ENCODE measurements at places on chromosomes 1 and 21.
A peak's percentile ranks its signal among the peaks of the same experiment; 100 is the strongest.

DNA sequence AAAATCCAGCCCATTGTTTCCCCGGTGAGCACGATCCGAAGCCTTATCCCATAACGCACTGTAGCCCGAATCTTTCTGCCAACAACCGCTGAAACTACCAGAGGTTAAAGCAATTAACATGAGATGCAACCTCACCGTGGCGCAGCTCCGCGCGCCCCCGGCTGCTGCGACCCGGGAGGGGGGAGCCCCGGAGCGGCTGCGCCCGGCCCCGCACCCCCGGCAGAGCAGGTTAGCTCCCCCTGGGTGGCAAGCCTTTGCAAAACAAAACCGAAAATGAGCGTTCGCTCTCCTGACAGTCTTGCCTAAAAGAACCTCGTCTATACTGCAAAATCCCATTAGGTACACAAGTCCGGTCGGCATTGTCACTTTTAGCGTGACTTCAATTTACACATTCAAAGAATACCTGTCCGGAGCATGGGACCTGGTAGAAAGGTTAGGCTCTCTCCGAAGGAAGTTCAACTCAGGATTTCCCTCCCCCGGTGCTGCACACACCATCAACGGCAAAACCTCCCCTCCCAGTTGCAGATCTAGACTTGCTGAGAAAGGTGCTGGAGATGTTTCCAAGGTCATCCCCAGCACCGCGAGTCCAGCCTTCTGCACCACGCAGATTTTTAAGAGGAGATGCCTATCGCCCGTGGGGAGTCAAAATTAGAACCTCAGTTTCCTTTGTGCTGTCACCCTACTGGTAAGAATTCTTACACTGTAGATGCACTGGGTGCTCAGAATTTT is 107.5 kb downstream of the ZNF281 start:
- peak; percentile 13 for DNase-seq

DNA sequence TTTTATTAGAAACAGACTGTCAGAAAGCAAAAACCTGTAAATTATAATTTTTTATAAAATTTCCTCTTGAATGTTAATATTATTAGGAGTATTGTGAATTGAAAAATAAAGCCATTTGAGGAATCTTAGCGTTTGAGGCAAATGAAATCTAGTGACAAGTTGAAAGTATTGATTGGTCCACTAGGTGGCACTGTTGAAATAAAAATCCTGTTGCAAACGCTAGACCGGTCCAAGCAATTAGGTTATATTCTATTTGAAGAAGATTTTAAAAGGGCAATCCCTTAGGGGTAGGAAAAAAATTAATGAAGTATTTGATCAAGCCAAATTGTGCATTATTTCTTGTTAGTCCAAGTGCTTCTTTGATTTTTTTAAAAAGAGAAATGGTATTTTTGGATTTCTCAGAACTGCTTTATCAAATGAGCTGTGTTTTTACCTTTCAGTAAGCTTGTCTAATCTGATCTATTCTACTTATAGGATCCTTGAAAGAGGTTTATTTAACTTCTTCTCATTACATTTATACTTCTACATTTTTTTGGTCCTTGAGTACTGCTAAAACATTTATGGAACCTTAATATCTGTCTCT is 57.7 kb downstream of the ATG4C start:
- no peak for DNase-seq

DNA sequence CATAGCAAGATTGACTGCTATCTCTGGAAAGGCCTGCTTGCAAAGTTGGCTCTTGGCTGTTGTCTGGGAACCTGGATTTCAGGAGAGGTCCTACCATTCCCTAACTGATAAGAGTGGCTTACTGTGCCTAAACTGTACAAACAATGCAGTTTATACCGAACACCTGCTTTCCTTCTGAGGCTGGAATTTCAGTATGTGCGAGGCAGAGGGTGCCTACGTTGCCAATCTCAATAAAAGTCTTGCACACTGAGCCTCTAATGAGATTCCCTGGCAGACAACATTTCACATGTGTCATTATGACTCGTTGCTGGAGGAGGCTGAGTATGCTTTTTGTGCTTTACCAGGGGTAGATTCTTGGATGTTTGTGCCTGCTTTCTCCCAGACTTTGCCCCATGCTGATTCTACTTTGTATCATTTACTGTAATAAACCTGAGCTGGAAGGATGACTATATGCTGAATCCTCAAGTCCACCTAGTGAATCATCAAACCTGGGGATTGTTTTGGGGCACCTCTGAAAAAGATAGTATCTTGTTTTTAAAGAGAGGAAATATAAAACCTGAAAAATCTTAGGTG is 58.9 kb upstream of the GNG4 start:
- DNase-seq: no peak

DNA sequence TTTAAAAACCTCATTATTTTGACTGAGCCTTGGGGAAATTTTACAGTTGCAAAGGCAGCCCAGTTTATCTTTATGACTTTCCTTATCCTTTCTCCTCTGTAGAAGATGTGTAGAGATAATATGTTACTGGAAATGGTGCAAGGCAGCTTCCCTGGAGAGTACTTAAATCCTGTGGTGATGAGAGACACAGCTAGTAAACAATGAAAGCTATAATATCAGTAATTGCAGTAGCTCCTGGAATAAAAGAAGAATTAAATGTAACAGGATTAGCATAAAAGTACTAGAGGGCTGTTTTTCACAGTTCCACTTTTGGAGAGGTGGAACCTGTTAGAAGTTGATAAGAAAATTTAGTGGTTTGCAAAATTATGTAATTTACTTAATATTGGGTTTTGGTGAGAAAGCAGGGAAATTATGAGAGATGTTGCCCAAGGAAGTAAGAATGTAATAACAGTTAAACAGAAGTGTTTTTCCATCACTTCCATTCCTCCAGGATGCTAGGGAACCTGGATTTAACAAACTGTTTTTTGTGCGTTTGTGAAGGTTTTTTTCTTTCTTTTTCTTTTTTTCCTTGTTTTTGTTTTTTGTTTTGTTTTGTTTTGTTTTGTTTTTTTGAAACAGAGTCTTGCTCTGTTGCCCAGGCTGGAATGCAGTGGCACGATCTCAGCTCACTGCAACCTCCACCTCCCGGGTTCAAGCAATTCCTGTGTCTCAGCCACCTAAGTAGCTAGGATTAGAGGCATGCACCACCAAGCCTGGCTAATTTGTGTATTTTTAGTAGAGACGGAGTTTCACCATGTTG is 15.7 kb upstream of the EDEM3 start:
- no peak for DNase-seq

- no peak for DNase-seq
Measured at GRCh38 chr1:182917378-182917777, 35.6 kb downstream of the SHCBP1L start.

DNA sequence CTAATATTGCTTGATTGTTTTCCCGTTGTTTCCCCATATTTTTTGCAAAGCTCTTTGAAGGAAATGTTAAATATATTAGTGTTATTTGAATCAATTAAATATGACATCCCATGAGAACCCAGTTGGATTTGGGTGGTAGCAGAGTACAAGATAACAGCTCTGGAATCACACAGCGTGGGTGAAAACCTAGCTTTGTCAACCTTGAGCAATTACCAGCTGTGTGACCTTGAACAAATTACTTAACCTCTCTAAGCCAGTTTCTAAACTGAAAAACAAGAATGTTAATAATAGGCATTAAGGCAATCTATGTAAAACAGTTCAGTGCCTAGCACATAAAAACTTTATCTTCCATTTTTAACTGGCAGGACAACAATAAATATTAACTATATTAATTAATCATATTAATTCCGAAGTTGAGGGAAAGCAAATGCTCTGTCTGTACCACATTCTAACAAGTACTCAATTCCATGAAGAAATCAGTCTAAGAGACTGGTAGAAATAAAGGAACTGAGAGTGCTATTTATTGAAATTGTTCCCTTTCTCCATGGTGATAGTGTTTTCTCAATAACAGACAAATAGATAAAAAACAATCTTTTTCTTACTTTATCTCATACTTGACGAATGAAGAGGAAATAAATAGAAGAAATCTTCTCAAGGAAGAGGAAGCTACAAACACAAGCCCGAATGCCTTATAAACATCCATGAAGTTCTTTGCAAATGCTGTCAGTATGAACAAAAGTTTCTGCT is 27.0 kb downstream of the DNASE2B start:
- DNase-seq: no peak

GRCh38 chr1:64473367-64473766 is 3.4 kb downstream of the CACHD1 start:
- no peak for DNase-seq

GRCh38 chr1:175597969-175598765 is 145.2 kb downstream of the TNR start:
- no peak for DNase-seq

DNA sequence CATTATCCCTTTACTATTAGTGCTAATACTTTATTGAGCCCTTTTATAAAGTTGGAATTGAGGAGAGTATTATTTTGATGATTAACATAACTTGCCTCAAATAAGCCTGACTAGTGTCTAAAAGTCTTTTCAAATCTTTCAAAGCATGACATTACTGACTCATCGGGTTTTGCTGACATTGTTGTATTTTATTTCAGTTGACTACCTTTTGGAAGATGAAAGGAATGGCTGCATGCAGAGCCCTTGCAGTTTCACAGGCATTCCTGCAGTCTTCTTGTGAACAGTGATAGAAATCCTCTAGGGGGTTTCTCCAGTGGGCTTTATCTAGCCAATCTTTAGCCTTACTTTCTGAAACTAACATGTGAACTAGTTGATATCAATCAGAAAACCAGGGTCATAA is 43.0 kb upstream of the TMEM61 start:
- no peak for DNase-seq

DNA sequence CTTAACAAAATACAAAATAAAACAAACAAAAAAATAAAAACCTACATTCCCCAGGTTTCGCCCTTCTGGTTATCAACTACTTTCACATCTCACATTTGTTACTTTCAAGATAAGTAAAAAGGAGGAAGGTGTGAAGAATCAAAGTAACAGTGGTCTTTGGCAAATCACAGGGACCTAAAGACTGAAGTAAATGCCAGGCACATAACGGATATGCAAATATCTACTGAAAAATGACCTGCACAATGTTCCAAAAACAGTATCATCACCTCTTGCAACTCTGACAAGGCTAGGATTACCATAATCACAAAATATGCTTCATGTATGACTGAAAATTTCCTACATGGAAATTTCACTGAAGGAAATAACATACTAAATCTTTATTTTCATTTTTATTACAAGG is 29.3 kb downstream of the COP1 start:
- no peak for DNase-seq

- no peak for DNase-seq
Measured at GRCh38 chr1:80278936-80279335, 1272.4 kb upstream of the ADGRL4 start.
